Stimulated activated CD4-positive, alpha-beta T cell treated with anti-CD3 and anti-CD28 coated beads, Interleukin-12 subunit alpha, Interleukin-12 subunit beta, amount 100 ng/mL, for 48 hours (primary cell): ENCODE measurements at places on chromosomes 7 and 10.

- no peak for DNase-seq
Observed at GRCh38 chr7:24172856-24173255, 111.1 kb upstream of the NPY start.

DNA sequence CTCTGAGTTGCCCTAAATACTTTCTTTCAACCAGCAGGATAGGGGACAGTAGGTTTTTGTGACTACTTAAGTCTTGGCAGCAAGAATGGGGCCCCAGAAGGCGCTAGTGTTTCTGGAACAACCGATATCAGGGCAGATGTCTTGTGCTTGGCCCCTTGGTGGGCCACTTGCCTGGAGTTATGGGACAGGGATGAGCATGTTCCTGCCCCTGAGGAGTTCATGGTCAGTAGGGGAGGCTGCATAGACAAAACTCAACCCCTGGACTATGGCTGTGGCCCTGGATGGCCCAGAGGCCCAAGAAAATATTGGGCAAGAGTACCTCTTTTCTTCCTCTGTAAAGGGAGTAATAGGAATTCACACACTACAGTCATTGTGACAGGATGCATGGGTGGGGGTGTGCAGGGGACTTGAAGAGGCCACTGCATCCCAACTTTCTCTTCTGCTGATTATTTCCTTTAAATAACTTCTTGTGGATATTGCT lies 57.7 kb upstream of the IGFBP3 start:
- no peak for DNase-seq

GRCh38 chr7:92359801-92360200 lies 87.5 kb upstream of the GATAD1 start:
- no peak for DNase-seq

DNA sequence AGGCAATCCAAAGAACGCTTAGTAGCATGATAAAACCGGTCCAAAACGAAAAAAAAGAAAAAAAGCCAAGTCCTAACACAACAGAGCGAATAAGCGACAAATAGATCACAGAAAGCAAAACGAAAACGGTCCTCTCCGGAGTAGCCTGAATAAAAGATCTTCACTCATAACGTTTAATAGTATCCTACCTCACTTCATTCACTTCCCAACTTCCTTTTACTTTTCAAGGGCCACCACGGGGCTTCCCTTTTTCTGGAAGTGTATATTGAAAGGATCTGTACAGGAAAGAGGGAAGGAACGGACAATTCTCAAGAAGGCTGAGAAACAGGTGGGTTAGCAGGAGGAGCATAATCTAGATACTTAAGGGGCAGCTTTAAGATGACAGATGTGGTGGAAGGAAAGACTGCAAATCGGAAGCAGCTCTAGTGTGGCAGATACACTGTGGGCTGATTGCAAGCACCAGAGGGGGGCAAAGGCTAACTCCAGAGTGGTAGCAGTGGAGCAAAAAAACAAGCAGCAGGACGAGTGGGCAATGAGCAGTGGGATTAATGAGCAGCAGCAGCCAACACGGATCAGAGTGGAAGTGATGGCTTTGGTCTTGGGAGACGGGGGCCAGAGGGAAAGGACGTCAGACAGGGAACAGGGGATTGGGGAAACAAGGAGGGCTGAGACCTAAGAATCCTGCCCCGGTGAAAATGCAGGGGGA lies 866 bp downstream of the CNOT4 start:
- no peak for DNase-seq

- DNase-seq: no peak
Observed at GRCh38 chr10:65565246-65565645, 1360.6 kb upstream of the LRRTM3 start.

DNA sequence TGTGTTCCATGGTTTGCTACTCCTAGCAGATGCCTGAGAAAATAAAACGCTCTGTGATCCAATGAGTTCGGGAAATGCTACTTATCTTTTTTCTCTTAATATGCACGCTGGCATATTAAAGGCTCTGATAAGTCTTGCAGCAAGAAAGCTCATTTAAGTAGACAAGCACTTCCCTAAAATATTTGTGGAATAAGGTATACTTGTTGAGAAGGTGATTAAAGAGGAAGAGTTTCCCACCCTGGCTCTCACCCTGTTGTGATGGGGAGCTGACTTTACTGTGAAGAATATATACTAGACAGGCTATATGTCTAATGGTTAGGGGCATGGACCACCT lies 279.4 kb downstream of the RPS24 start:
- DNase-seq: no peak

DNA sequence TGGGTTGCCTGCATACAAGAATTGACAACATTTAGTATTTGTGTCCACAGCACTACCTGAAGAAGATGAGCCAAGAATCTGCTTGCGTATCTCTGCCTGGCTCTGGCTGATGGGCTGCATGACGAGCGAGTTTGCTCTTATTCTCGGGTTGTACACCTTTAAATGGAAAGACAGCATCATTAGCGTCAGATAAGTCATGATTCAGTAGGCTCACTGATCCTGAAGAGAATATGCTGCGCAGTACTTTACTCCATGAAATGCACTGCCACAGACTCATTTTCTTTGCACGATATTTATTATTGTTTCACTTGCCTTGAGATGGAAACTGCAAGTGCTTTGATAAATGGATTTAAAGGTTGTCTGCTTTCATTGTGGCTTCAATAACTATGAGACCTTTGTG lies 28.6 kb downstream of the DHX32 start:
- no peak for DNase-seq

GRCh38 chr7:44309271-44310091 lies 15.9 kb downstream of the CAMK2B start:
- no peak for DNase-seq

- DNase-seq: no peak
Observed at GRCh38 chr7:11185179-11185815, 211.6 kb downstream of the PHF14 start.

GRCh38 chr7:29569648-29570047 lies 6.0 kb downstream of the PRR15 start:
- DNase-seq: no peak

DNA sequence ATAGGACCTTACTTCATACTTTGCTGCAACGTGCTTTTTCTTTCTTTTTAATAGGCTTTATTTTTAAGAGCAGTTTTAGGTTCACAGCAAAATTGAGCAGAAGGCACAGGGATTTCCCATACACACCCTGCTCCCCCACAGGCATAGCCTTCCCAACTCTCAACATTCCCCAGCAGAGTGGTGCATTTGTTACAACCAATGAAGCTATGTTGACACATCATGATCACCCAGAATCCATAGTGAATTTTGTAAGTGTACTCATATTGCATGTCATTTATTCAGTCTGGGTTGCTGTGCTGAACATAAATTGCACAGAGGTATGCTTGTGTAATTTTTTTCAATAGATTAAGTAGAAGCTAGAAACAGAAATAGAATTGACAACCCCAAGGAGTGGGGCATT lies 327.3 kb downstream of the INHBA start:
- no peak for DNase-seq

DNA sequence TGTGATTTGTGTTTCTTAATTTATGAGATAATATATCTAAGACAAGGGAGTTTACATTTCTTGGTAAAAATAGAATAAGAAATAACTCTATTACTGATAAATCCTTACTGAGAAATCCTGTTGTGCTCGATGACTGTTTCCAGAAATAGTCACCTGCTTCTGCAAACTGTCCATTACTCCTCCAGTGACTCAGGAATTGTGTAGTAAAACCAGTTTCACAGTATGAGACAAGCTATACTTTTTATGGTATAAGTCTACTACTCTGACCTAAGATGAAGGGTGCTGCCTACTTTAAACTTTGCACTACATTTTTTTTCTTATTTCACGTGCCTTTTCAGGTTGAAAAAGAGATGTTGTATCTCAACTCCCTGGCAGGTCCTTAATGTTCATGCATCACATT lies 6.8 kb upstream of the ANKRD22 start:
- no peak for DNase-seq

- DNase-seq: no peak
Observed at GRCh38 chr7:29609162-29610037, 45.8 kb downstream of the PRR15 start.

GRCh38 chr7:55774327-55775050 lies 88.1 kb downstream of the SEPTIN14 start:
- DNase-seq: no peak

- DNase-seq: no peak
Observed at GRCh38 chr10:87767253-87767652, 50.8 kb downstream of the ATAD1 start.

DNA sequence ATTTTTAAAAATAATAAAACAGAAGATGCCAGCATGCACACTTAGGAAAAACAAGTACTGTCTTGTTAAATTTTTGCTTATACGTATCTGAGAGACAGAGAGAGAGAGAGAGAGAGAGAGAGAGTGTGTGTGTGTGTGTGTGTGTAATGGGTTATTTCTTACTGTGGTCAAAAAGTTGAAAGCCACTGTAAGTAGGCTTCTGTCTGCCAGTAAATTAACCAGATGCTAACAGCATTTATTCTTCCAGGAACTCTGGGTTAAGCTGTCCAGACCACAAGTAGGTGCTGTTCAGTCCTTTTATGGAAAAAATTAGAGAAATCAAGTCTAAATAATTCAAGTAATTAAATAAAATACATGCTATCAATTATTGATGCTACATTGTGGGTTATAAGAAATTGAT lies 39.7 kb downstream of the RNF32 start:
- no peak for DNase-seq

GRCh38 chr7:88432301-88432700 lies 125.6 kb upstream of the STEAP4 start:
- DNase-seq: no peak

- DNase-seq: no peak
Observed at GRCh38 chr10:81027706-81028105, 490.0 kb downstream of the SH2D4B start.
